Right atrium auricular region (tissue), 2 donors: ENCODE measurements at places on chromosomes 1 and 21.
A peak's percentile ranks its signal among the peaks of the same experiment; 100 is the strongest.

GRCh38 chr1:26555550-26555981 lies 26.0 kb downstream of the RPS6KA1 start:
- DNase-seq = no peak

DNA sequence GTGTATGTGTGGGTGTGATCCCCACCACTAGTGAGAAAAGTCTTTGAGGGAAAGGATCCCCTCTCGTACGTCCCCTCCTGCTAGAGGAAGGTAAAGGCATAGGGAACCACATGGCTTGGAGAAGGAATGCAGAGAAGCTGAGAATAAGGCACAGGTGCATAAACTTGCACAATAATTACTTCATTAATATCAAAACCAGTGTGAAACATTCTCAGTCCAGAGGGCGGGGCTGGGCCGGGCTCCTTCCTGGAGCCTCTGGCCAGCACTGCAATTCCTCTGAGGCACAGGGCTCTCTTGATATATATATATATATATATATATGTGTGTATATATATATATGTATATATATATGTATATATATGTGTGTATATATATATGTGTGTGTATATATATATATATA lies 162.6 kb downstream of the TSEN15 start:
- no peak for DNase-seq

DNA sequence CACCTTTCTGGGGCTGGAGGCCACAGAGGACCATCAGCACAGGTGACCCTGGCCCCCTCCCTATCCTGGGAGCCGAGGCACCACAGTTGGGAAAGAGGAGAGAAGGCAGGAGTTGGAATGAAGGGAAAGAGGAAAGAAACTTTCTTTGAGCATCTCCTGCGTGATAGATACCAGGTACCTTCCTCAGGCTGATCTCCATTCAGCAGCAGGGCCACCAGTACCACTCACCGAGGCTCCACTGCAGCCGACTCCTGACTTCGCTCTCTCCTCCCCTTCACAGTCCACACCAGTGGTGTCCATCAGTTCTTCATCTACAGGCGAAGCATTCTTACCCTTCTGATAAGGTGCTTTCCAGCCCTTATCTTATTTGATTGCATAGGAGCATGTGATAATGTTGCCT lies 55.3 kb downstream of the LGR6 start:
- no peak for DNase-seq

DNA sequence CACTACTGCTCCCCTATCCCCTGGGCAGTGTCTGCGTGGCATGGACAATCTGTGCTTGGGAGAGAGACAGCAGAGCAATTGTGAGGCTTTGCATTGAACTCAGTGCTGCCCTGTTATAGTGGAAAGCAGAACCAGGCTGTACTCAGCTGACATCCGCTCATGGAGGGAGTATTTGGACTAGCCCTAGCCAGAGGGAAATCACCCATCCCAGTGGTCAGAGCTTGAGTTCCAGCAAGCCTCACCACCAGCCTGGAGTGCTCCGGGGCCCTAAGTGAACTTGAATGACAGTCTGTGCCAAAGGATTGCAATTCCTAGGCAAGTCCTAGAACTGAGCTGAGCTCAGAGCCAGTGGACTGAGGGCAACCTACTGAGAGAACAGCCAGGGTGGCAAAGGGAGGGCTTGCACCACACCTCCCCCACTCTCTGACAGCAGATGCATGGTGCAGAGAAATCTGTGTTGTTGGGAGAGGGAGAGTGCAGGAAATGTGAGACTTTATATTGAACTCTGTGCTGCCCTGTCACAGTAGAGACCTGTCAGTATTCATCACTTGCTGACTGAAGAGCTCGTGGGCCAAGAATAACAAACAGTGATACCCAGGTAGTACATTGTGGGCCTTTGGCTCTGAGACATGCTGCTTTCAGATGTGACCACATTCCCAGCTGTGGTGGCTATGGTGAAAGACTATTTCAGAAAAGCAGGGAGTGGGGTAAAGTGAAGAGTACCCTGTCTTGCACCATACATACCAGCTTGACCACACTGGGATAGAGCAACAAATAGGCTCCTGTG lies 107.7 kb upstream of the SLC5A9 start:
- DNase-seq = no peak

DNA sequence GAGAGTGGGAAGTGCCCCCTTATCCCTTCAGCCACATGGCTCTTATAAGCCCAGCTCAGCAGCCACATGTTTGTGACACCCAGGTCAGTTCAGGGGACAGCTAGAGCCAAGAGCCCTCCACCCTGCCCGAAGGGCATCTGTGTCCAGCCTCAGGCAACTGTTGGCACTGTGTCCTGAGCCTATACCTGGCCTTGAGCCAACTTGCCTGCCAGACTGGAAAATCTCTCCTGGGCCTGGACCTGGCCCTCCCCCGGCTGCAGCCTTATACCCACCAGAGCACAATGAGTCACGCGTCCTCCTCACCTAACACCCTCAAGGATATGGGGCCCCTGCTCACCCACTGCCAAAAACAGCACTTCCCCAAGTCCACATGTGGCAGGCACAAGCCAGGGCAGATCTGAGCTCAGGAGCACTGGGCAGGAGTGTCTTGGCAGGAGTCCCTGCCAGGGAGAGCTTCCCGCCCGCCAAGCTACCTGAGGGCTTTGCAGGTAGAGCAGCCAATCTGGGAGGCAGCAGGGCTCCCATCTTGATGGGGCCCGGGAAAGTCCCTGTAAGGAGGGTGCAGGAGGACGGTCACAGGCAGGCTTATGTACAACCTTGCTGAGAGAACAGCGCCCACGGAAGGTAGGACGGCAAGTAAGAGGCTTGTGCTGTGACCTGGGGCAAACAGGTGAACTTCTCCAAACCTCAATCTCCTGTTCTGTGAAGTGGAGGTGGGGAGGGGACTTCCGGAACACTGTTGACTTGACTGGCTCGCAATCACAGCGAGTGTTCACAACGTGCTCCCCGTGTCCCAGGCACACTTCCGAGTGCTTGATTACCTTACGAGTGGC lies 19.8 kb upstream of the HSPG2 start:
- DNase-seq = peak; percentile 75

DNA sequence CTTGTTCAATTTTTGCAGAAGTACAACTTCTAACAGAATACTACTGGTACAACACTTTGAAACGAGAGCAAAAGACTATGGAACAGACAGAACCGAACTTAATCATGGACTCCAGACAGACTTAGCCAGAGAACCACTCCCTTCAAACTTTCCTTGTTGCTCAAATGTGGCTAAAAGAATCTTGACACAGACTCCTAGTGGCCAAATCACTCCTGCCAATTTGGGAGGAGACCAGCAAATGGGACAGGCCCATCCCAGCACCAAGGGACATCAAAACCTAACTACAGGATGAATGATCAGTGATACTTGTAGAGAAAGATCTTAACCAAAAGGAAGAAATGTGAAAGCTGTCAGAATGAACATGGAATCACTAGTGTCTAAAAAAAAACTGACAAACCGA lies 154.0 kb downstream of the MATN1 start:
- DNase-seq = no peak

DNA sequence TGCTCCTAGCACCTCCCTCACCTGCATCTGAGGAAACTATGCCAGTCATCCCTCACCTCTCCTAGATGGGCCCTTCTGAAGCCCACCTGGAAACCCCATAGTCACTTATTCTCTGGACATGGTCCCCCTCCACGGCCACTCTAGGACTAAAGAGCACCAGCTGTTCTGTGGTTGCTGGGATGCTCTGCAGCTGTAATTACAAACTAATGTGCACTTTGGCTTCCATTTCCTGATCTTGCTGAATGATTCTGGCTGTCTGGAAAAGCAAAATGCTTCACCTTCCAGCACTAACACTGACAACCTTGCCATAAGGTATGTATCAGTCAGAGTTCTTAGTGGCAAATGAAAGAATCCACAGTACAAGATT lies 48.7 kb upstream of the PSEN2 start:
- no peak for DNase-seq

DNA sequence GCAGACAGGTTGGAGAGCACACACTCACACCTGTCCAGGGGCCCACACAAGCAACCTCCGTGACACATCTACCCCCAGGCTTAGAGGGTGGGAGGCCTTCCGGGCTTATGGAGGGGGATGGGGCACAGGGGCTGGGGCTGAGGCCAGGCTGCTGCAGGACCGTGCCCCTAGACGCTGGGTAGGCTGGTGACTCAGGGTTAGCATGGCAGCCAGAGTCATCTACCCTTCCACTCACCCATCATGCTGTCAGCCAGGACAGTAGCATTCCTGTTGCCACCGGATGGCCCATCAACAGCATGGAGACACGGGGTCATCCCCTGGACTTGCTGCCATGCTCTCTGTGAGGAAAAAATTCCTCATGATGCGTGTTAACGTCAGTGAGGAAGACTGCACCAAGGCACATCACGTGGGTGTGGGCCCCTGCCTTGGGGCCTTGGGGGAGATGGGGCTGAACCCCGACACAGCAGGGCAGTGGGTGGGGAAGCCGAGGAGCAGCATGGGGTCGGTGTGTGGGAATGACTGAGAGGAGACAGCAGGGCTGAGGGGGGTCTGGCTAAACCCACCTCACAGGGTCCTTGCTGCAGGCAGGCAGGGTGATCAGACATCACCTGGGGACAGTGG lies 52.8 kb downstream of the WNT9A start:
- peak; percentile 32 for DNase-seq

DNA sequence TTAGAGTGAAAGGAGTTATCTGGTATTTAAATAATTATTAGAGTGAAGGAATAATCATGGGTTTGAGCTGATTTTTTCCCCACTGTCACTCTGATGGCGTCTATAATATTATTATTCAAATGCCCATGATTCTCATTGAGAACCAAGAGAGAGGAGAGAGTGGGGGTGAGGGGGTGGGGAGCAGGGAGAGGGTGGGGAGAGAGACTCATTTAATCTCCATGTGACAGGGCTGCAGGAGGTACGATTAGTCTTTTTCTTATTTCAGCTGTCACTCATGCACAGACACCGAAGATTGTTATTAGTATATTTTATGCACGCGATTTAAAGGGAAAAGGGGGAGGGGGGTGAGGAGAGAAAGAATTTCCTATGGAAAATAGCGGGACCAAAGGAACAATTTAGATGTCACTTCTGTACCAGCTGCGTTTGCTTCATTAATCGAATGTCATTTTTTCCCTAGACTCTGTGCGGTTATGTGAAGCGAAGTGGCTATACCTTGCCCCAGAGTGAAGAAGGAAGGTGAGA lies 19.9 kb downstream of the PLXNA2 start:
- no peak for DNase-seq

DNA sequence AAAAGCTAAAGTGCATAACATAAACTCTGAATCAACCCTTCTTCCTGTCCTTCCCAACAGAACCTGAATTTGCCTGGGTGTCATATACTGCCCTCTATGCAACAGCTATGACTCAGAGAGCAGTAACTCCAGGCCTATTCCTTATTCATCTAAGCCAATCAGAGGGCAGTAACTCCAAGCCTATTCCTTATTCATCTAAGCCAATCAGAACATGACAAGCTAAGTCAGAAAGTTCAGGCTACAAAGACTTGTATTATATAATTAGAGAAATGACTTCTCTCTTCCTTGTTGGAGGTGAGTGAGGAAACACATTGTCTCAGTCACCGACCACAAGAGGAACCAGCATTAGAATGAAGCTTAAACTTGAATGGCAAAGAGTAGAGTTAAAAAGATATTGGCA lies 26.2 kb upstream of the TADA1 start:
- no peak for DNase-seq
